ENCODE measurements at places on chromosomes 5 and 9. TPM values are rescaled to one million over a fixed set of nuclear protein-coding genes. Genes with fewer than 3 reads are reported as not detected.
A peak's percentile ranks its signal among the peaks of the same experiment; 100 is the strongest.

DNA sequence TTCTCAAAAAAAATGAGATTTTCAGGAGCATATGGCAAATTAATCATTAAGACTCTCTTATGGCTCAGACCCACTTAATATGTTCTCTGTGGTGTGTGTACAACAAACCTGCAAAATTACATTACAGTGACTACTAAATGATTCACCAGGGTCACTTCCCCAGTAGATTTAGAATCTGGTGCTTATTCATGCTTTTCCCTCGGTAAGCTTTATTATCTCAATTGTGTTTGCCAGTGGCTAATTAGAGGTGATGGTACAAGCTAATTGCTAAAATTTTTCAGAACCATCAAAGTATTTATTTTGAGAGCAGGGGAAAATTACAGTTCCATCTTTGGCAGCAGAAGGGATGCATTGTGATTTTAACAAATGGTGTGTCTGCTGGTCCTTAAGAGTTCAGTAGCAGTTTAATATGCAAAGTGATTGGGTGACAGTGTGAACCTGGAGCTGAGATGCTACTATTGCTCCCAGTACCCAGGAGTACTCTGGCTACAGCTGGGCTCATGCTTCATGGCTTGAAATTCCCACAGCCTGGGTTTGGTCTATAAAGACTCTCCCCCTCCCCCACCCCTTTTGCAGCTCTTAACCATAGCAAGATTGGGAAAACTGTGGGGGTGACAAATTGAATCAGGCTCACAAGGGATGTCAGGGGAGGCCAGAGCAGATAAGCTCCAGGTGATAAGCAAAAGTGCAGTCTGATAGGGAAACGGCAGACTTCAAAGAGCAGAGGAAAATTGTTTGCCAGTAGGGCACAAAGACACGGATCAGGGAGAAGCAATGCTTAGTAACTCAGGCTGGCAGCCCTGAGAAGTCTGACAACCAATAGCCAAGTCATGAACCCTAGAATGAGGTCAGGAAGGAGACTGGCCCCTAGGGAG, 92.8 kb upstream of the RAD23B start:
- DNase-seq, result no peak

- no peak for DNase-seq
These were observed 80.2 kb downstream of the FAM174A start for GRCh38 chr5:100615362-100615761.

GRCh38 chr5:78979117-78979742, 5.9 kb downstream of the ARSB start:
- DNase-seq, result no peak

- DNase-seq, result no peak
These were observed 37.3 kb upstream of the NOTCH1 start for GRCh38 chr9:136582977-136583735.

DNA sequence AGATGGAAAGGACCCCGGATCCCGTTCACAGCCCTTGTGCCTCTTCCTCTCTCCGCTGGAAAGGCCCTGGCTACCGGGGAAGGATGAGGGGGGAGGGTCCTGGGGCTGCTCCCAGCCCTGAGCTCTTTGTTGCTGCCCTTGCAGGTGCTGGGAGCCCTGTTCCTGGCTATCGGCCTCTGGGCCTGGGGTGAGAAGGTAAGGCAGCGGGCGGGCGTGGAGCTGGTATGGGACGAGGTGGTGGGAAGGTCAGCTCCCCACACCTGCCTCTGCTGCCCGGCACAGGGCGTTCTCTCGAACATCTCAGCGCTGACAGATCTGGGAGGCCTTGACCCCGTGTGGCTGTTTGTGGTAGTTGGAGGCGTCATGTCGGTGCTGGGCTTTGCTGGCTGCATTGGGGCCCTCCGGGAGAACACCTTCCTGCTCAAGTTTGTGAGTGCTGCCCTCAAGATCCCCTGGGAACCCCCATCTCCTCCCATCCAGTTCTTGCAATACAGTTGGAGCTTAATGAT, 4.2 kb downstream of the TSPAN17 start:
- DNase-seq, result no peak

DNA sequence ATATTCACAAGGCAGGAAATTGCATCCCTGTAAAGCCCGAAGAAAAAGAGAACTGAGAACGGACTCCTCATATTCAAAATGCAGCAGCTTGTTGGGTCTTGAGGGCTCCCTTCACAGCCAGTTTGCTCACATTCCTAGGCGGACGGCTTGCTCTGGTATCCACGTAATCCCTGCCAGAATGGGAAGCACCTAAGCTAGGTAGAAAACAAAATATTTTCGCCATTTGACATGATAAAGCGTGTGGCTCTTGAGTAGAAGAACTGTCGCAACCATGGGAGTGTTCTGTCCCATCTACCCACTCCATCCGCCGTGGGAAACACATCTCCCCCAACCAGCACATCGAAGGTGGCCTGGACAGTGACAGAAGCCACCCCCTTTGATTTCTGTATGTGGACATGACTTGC, 183.1 kb downstream of the GAS1 start:
- no peak for DNase-seq

- peak; percentile 81 for DNase-seq
These were observed 5.0 kb downstream of the EBF1 start for GRCh38 chr5:159094745-159095144.

Gene ADAMTSL1
- polyA plus RNA-seq, result 16.3 TPM

GRCh38 chr5:87829217-87829551, 416.5 kb upstream of the CCNH start:
- no peak for DNase-seq

Gene DPYSL3
- 33.8 TPM for polyA plus RNA-seq

GRCh38 chr9:19510907-19511306, 102.1 kb downstream of the ACER2 start:
- no peak for DNase-seq

Gene OR1N2
- not detected for polyA plus RNA-seq

GRCh38 chr5:17890501-17890900, 256.2 kb downstream of the TAF11L14 start:
- DNase-seq, result no peak

Gene F12
- polyA plus RNA-seq, result 14.6 TPM

Gene NEUROG1
- not detected for polyA plus RNA-seq
